ENCODE measurements at places on chromosomes 11 and 22. TPM values are rescaled to one million over a fixed set of nuclear protein-coding genes. Genes with fewer than 3 reads are reported as not detected.

The C11orf21 gene
- not detected for total RNA-seq

DNA sequence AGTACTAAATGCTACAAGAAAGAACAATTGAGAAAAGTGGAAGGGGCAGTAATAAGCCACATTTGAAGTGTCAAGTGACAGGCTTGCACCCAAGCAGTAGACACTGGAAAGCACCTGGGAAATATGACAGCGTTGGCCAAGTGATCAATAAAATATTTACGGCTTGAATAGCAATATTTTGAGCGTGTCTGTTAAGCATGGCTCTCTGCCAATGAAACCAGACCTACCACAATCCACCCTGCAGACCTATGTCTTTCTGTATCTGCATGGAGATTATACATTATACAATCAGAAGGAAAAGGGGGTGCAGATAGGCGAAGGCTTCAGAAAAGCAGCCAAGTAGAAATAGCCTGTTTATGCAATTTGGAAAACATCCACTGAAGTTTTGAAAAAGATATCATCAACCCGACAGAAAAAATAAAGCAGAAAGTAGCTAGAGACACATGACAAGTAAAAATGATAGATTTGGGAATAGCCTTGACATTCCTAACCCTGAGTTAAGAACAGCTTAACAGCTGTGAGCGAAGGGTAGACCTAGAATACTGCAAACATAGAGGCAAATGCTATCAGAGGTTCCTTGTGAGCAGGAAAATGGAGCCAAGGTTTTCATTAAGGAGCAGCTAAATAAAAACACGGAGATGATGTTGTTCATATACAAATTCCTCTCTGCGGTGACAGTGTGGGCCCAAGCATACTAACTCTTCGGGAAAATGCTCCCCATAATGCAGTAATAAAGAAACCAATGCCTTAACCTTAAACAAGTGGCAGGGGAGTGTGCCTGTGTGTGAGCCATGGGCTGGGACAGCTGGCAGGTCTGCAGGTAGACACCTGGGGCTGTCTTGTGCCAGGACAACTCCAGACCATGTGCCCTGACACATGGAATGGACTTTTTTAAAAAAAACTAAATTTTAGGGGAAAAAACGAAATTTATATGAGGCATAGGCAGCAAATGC, 71.3 kb downstream of the ETS1 start:
- H3K4me3 ChIP-seq = peak overlapping the region; percentile 97
- H3K4me1 ChIP-seq = peaks cover 92% of the 10 kb centered on the region
- peak overlapping the region; percentile 77 for H3K27ac ChIP-seq
- H3K27me3 ChIP-seq = peaks cover 1% of the 10 kb centered on the region
- no peak for DNase-seq
- H3K36me3 ChIP-seq = peaks cover 68% of the 10 kb centered on the region

The HTR3A gene
- total RNA-seq = not detected

DNA sequence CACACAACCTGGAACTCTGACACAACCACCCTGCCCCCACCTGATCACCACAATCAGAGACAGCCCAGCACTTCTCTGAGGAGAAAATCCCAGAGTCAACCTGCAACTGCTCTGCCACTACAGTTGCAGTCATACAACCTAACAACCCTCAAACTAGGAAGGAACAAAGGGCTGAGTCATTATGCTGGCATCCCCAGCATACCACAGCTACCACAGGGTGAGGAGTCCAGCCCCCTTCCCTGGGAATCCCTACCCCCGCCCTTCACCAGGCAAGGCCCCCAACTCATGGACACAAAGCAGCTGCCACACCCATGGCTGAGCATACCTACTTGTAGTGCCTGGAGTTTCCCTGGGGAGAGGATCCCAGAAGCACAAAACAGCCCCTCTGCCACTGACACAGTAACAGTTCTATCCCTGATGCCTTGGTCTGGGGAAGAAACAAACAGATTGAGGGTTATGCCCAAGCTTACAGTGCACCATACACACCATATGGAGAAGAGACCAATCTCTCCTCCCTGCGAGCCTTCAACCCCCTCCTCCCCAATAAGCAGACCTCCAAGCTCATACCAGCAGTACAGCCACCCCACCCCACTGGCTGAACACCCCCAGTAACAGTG, 68.5 kb upstream of the C11orf58 start:
- no peaks in the 10 kb centered on the region for H3K4me1 ChIP-seq
- no peak for DNase-seq
- H3K4me3 ChIP-seq = no peak overlapping the region
- H3K27ac ChIP-seq = no peak overlapping the region

The TEAD1 gene
- 240 TPM for total RNA-seq

The C11orf86 gene
- not detected for total RNA-seq

GRCh38 chr11:127195501-127196120, 195.0 kb upstream of the KIRREL3 start:
- H3K27me3 ChIP-seq = peaks cover 14% of the 10 kb centered on the region
- no peaks in the 10 kb centered on the region for H3K4me1 ChIP-seq
- DNase-seq = no peak

DNA sequence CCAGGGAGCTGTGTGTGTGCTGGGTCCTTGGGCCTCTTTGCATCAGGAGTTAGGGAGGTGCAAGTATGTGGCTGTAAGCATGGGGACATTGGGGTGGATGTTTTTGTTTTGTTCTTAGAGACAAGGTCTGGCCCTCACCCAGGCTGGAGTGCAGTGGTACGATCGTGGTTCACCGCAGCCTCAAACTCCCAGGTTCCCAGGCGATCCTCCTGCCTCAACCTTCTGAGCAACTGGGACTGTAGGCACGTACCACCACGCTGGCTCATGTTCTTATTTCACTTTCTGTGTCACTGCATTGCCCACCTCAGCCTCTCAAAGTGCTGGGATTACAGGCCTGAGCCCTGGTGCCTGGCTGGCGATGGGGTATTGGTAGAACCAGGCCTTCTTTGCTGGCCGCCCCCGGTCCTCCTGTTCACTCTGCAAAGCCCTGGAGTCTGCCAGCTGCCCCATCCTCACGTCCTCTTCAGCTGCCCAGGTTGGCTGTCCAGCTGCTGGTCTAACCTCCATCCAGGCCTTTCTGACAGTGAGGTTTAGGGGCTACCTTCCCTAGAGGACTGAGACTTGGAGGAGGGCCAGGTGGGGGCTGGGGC, 851 bp upstream of the GRAMD4 start:
- DNase-seq = no peak
- no peak overlapping the region for H3K4me3 ChIP-seq
- no peaks in the 10 kb centered on the region for H3K36me3 ChIP-seq
- H3K27ac ChIP-seq = no peak overlapping the region

DNA sequence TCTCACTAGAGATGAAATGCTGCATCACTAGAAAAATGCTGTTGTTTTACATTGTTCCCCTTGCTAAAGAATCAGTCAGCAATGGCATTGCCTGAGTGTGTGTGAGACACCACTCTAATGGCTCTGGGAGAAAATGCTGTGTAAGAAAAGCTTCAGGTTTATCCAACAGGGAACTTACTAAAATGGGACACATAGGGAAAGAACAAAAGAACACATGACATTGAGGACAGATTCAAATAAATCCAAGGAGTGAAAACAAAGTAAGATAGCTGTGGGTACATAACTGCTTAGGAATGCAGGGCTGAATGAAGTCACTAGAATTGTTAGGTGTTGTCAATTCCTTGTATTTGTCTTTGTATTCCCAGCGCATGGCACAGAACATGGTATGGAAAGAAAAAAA, 24.2 kb downstream of the BLID start:
- DNase-seq = no peak
- H3K27ac ChIP-seq = peak overlapping the region; percentile 86
- H3K36me3 ChIP-seq = peaks cover 97% of the 10 kb centered on the region

DNA sequence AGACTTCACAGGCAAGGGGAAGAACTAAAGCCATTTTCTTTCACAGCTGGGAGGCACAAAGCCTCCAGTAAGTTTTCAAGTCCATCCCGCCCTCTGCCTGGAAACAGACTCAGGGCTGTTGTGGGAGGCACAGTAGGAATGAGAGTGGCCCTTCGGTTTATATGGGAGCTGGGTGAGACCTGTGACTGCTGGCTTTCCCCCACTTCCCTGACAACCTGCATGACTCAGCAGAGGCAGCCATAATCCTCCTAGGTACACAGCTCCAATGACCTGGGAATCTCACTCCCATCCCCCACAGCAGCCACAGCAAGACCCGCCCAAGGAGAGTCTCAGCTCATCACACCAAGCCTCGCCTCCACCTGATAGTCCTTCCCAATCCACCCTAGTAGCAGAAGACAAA, 12.1 kb upstream of the TMEM45B start:
- no peak overlapping the region for H3K27ac ChIP-seq
- peaks cover 61% of the 10 kb centered on the region for H3K27me3 ChIP-seq
- H3K4me3 ChIP-seq = no peak overlapping the region
- no peaks in the 10 kb centered on the region for H3K4me1 ChIP-seq
- H3K36me3 ChIP-seq = no peaks in the 10 kb centered on the region
- DNase-seq = no peak

The BLID gene
- 1.1 TPM for total RNA-seq

DNA sequence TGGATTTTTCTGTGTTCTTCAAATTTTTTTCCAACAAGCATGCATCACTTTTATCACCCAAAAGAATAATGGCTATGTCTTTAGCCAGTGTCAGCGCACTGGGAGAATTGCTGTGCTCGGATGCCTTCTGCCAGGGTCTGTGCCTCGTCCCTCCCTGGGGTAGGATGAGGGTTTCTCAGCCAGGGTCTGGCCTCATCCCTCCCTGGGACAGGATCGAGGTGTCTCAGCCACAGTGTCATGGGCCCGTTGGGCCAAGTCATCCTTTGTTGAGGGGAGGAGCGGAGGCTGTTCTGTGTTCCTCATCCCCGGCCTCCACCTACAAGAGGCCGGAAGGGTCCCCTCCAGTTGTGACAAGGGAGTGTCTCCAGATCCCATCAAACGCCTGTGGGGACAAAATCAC, 22.7 kb downstream of the LINC01488 start:
- no peak overlapping the region for H3K4me3 ChIP-seq
- peaks cover 6% of the 10 kb centered on the region for H3K27me3 ChIP-seq
- H3K4me1 ChIP-seq = peaks cover 6% of the 10 kb centered on the region

The ACTN3 gene
- 0.11 TPM for total RNA-seq

The HDAC10 gene
- 24.7 TPM for total RNA-seq

- H3K27ac ChIP-seq = no peak overlapping the region
- no peak overlapping the region for H3K4me3 ChIP-seq
- DNase-seq = no peak
- no peaks in the 10 kb centered on the region for H3K36me3 ChIP-seq
These were observed 1036.3 kb upstream of the TENM4 start for GRCh38 chr11:80477178-80477577.

DNA sequence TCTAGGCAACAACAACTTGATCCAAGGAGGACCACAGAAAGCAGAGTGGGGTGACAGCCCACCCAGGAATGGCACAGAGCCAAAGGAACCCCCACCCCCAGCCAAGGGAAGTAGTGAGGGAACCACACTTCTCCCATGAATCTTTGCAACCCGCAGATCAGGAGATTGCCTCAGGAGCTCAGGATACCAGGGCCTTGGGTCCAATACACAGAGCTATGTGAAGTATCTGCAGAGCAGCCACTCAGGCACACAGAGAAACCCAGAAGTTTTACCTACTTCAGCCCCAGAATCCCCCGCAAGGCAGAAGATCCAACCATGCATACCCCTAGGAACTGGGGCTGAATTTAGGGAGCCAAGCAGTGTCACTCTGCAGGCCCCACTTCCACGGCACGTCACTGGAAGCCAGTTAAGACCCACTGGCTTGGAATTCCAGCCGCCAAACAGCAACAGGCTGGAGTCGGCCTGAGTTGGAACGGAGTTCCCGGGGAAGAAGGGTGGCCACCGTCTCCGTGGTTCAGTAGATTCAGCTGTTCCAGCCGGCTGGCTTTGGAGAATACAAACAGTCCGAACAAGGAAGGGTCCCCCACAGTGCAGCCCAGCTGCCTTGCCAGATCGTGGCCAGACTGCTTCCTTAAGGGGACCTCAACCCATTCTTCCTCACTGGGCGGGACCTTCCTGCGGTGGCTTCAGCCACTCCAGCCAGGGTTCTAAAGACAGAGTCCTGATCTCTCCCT, 174.1 kb downstream of the TTC28 start:
- DNase-seq = no peak
- H3K4me1 ChIP-seq = peaks cover 12% of the 10 kb centered on the region
- peaks cover 12% of the 10 kb centered on the region for H3K36me3 ChIP-seq
- H3K27me3 ChIP-seq = no peaks in the 10 kb centered on the region

The POU2AF2 gene
- total RNA-seq = not detected

The TSPAN32 gene
- total RNA-seq = not detected

- no peaks in the 10 kb centered on the region for H3K4me1 ChIP-seq
- H3K36me3 ChIP-seq = no peaks in the 10 kb centered on the region
- H3K27ac ChIP-seq = no peak overlapping the region
These were observed 632.3 kb upstream of the CCDC90B start for GRCh38 chr11:83918476-83918875.

DNA sequence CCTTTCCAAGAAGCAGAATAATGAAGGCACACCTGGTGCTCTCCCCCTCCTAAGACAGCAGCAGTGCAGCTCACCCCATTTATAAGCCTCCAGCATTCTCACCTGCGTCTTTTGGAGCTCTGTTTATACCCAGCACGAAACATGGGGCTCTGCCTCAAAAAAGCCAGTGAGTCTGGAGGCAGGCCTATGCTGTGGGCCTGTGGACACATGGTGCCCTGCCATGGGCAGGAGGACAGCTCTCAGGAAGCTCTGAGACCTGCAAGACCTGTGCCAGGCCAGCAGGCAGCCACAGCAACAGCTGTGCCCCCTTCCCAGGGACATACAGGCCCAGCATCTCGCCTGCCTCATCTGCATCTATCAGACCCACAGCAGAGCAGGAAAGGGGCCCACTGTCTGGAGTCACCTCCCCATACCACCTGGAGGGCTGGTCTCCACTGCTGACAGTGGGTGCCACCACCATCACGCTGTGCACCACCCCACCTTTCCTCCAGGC, 64.2 kb downstream of the DGCR2 start:
- DNase-seq = no peak
- H3K27ac ChIP-seq = no peak overlapping the region
- peaks cover 20% of the 10 kb centered on the region for H3K36me3 ChIP-seq

DNA sequence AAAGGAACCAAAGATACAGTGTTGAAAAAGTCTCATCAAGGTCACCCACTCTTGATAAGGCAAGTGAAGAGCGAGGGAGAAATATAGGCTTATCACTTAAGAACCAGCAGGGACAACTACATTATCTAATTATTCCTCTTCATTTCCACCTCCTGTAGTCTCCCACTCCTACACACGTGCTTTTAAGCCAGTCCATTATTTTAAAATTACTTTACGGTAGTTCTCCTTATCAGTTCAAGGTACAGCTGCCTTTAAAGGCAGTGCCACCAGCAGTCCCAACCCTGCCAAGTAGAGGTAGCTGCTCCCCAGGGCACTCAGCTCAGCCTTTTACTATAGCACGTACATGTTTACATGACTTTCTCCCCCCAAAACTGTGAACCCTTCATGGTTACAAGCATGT, 161.5 kb upstream of the BLID start:
- H3K36me3 ChIP-seq = no peaks in the 10 kb centered on the region
- DNase-seq = no peak
- H3K27me3 ChIP-seq = peaks cover 17% of the 10 kb centered on the region
- H3K4me3 ChIP-seq = no peak overlapping the region
- H3K27ac ChIP-seq = no peak overlapping the region

The ISX gene
- total RNA-seq = not detected

DNA sequence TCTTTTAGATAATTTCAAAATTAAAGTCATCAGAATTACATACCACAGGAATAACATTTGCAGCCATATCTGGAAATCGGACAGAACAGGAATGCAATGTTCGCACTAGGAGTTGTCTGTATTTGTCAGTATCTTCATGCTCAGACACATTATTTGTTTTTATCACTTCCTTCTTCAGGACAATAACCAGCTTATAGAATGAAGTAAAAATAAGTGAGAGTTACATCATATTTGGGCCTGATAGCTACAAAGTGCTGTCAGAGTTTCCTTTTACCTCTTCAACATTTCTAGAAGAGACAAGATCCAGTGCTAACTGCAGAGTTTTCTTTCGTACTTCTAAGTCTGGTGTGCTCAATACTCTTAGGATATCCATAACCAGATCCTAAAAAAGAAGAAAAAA, 18.9 kb downstream of the COPB1 start:
- peaks cover 2% of the 10 kb centered on the region for H3K27me3 ChIP-seq
- H3K4me3 ChIP-seq = no peak overlapping the region
- peaks cover 31% of the 10 kb centered on the region for H3K36me3 ChIP-seq

All from HFFc6 (cell line).